ENCODE measurements at places on chromosomes 13 and 19.
A peak's percentile ranks its signal among the peaks of the same experiment; 100 is the strongest.

GRCh38 chr19:42655748-42656147 is 61.0 kb upstream of the CEACAM8 start:
- no peak for DNase-seq

DNA sequence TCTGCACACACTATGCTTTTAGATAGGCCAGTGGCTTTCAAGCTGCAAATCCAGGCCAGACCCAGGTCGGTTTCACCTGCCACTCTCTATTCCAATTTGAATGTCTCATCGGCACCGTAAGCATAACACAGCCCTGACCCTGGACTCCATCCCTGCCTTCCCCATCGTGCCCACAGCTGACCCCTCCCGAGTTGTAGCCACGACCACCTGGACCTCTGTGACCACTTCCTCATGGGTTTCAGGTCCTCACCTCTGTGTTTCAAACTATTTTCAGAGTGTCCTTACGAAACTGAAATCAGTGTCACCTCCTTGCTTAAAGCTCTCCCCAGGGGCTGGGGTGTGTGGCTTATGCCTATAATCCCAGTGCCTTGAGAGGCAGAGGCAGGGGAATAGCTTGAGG is 9.0 kb upstream of the HSH2D start:
- DNase-seq, result no peak

DNA sequence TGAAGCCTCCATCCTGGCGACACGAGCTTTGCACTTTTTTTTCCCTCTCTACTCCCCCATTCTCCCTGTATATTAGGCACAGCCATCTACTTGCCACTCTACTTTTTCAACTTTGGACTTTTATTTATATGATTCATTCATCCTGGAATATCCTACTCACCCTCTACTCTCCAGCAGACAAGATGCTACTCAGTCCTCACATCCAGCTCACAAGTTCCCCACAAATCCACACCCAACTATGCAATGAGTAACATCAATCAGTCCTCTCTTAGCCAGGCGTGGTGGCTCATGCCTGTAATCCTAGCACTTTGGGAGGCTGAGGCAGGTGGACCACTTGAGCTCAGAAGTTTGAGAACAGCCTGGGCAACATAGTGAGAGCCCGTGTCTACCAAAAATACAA is 23.9 kb upstream of the URAD start:
- no peak for DNase-seq

DNA sequence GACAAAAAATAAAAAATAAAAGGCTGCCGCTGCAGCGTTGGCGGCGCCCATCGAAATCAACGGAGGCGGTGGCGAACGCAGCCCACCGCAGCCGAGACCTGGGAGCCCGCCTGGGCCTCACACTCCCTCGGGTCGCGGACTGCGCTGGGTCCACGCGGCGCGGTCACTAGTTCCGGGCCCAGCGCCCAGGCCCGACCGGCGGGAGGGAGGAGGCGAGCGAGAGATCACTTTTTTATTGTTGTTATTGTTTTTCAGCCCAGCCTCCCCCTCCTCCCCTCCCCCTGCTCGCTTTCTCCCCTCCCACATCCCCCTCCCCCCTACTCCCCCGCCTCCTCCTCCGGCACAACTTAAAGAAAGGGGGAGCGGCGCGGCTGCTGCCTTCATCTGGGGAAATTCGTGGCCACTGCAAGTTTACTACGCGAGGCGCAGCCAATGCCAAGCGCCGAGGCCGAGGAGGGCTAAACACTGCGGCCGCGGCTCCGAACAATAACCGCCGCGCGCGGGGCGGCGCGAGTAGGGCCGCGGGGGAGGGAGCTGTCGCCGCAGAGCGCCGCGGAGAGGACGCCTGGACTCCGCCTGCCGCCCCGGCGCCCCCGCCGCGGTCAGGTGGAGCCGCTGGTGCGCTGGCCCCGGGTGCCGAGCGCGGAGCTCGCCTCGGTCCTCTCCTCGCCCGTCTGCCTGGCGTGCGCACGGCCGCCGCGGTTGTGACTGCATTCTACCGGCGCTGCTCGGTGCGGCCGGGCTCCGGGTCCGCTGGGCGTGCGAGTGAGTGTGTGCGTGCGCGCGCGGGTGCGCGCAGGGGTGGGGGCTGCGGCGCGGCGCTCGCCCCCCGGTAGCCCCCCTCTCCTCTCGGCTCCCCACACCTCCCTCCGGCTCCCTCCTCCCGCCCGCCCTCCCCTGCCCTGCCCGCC is 505 bp upstream of the ZIC2 start:
- peak; percentile 82 for DNase-seq

DNA sequence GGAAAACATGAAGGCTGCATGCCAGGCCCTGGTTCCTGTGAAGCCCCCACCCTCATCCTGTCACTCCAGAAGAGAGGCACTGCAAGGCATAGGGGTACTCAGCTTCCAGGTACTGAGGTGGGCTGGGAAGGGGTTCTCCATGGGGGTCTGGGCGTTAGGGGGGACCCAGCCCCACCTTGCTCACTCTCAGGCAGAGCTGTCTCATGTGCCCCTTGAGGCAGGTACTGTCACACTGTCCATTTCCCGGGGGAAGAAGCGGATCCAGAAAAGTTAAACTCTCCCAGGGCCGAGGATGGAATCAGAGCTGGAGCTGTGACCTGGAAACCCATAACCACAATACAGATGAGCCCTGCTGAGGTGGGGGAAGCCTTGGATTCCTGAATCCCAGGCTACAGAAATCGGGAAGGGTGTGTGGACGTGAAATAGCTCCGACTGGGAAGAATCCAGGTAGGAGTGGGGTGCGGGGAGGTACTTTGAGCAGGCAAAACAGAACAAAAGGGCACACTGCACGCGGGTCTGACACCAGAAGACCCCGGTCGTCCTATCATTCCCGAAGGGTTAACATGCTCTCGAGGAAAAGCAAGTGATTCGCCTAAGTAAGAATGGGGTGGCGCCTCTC is 540 bp upstream of the USE1 start:
- no peak for DNase-seq

DNA sequence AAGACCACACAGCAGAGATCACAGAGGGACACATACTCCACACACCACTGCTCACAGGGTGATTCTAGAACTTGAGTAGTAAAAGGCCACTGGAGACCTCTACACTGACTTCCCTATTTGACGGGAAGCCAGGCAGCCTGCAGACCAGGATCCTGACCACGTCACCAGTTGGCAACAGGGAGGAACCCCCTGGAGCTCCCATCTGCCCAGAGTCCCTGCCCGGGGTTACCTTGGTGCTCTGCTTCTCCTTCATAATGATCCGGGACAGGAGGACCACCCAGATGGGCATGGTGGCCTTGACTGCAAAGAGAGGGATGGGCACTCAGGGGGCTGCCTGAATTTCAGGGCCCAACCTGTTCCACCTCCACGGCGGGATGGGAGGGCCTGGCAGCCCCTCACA is 932 bp downstream of the SLC35E1 start:
- DNase-seq, result no peak

DNA sequence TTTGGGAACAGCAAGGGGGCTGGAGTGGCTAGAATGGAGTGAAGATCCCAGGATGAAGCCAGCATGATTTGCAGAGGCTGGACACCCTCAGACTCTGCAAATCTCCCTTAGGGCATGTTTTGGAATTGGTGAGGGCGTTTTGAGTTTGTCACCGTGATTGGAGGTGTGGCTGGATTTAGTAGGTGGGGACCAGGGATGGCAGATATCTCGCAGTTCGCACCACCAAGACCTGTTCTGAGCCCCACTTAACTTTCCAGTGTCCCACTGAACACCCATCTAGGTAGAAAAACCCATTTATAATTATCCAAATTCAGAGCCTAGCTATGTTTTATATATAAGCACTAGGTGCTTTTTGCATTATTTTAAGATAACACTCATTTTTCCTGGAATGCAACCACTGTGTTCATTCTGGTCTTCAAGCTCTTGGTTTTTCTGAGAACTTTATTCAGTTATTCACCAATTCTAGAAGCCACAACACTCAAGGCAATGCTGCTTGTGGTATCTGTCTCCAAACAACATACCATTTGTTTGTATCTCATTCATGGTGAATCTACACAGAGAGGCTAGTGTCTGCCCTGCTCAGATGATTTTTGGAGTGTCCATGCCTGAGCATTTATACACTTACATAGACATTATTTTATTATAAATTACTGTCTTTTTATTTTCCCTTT is 3.0 kb upstream of the NANOS2 start:
- no peak for DNase-seq

- no peak for DNase-seq
These were observed 1.2 kb downstream of the KL start for GRCh38 chr13:33017323-33017929.

GRCh38 chr13:31069808-31070534 is 91.7 kb downstream of the HSPH1 start:
- DNase-seq, result no peak

DNA sequence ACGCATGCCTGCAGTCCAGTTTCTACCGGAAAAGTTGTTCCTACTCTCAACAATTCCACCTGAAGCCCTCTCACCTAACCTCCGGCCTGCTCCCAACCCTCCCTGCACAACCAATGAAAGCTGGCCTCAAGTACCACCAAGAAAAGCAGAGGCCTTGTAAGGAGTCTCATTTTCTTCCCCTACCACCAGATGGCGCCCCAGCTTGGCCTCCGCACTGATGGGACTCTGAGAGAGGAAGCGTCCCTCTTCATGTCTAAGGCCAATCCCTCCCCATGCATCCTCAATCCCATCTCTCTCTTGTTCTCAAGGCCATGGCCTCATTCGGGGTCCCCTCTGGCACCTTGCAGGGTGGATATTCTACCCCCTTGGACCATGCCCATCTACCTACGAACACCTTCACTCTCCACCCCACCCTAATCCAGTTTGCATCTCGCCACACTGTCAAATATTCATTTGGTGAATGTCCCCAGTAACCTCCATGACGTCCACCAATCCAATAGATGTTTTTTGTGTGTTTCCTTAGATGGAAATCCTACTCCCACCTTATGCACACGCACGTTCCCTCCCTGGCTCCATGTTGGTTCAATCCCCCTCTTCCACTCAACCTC is 412.8 kb downstream of the ZNF536 start:
- no peak for DNase-seq

DNA sequence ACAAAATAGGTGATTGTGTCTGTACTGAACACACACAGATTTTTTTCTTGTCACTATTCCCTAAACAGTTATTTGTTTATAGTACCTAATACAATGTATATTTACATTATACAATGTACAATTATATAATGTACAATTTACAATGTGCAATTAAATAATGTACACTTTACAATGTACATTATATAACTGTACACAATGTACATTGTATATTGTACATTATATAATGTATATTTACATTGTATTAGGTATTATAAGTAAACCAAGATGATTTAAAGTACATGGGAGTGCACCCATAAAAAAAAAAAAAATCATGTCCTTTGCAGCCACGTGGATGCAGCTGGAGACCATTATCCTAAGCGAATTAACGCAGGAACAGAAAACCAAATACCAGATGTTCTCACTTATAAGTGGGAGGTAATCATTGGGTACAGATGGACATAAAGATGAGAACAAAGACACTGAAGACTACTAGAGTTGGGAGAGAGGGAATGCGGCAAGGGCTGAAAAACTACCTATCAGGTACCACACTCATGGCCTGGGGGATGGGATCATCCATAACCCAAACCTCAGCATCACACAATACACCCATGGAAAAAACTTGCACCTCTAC is 68.1 kb downstream of the ABCC4 start:
- DNase-seq, result no peak

- no peak for DNase-seq
These were observed 139.9 kb downstream of the ZNF675 start for GRCh38 chr19:23547156-23547555.

DNA sequence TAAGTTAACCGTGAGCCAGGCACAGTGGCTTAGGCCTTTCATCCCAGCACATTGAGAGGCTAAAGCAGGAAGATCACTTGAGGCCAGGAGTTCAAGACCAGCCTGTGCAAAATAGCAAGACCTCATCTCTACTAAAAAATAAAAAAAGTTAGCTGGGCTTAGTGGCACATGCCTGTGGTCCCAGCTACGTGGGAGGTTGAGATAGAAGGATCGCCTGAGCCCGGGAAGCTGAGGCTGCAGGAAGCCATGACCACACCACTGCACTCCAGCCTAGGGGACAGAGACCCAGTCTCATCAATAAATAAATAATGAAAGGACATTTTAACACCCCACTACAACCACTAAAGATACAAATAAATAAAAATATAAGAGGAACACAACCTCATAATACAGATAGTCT is 21.6 kb downstream of the LSM14A start:
- no peak for DNase-seq

- no peak for DNase-seq
These were observed 16.1 kb upstream of the SIGLEC6 start for GRCh38 chr19:51547397-51548212.

DNA sequence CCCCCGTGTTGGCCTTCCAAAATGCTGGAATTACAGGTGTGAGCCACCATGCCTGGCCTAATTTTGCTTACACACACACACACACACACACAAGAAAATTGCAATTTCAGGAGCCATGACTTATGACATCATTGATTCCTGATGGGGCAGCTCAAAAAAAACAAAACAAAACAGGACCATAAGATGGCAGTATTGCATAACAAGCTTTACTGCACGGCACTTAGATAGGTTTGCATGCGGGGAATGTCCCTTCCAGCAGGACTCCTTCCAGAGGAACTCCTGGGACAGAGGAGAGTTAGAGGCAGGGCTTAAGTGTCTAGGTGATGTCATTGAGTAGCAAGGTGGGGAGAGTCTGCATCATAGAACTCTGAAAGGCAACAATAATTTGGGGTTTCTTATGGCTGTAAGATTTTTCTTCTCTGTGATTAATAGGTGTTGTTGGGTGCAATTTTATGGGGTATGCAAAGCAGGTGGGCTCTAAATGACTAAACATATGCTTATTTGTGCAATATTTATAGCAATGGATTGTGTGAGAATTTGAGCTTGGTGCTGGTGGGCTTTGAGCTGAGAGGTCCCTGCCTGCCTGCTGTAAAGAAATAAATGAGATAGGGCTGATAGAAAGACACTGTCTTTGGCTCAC is 9.0 kb upstream of the ACSBG2 start:
- peak; percentile 25 for DNase-seq

DNA sequence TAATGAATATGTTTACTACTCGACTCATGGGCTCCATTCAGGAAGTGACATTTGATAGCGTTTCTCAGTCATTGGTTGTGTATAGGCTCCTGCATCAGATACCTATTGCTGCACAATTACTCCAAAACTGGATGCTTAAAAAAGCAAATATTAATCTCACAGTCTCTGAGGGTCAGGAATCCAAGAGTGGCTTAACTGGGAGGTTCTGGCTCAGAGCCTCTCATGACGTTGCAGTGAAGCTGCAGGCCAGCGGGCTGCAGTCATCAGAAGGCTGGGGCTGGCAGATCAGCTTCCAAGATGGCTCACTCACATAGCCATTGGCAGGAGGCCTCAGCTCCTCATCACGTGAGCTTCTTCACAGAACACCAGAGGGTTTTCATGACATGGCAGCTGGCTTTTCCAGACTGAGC is 525.1 kb upstream of the NBEA start:
- no peak for DNase-seq

DNA sequence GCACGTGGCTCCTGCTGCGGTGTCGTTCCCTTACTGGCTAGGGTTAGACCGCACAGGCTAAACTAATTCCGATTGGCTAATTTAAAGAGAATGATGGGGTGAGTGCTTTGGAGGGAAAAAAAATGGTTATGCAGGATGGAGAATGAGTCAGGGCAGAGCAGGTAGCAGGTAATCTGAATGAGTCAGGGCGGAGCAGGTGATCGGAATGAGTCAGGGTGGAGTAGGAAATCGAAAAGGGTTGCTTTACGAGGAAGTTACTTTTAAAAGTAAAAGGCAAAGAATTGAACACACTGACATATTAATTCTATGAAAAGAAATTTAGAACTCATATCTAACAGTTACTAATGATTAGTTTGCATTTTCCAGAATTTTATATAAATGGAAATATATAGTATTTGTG is 335.5 kb downstream of the FOXO1 start:
- no peak for DNase-seq
